ENCODE measurements at places on chromosomes 5 and 9. TPM values are rescaled to one million over a fixed set of nuclear protein-coding genes. Genes with fewer than 3 reads are reported as not detected.

Gene VLDLR
- total RNA-seq = 11.5 TPM

Gene SPINK4
- not detected for total RNA-seq

Gene NOXA1
- total RNA-seq = not detected

Gene TESK1
- 4.0 TPM for total RNA-seq

Gene ANKRD18A
- total RNA-seq = not detected

Gene SLC36A2
- total RNA-seq = not detected

Gene OR13D1
- total RNA-seq = not detected

Gene WDR38
- 0.12 TPM for total RNA-seq

GRCh38 chr5:8997542-8998070 is 548.3 kb downstream of the SEMA5A start:
- DNase-seq = no peak

- DNase-seq = no peak
Observed at GRCh38 chr5:9222054-9222976, 323.6 kb downstream of the SEMA5A start.

GRCh38 chr5:114977979-114978573 is 191.6 kb downstream of the TRIM36 start:
- no peak for DNase-seq

GRCh38 chr5:74392711-74393351 is 247.7 kb downstream of the ENC1 start:
- DNase-seq = peak; percentile 15

GRCh38 chr9:125431741-125432271 is 170.2 kb downstream of the GAPVD1 start:
- DNase-seq = no peak

GRCh38 chr5:23035555-23036090 is 182.5 kb upstream of the CDH12 start:
- no peak for DNase-seq

- DNase-seq = no peak
Observed at GRCh38 chr9:20125727-20126126, 336.9 kb upstream of the SLC24A2 start.

GRCh38 chr5:17267106-17267505 is 49.7 kb downstream of the BASP1 start:
- DNase-seq = peak; percentile 50

DNA sequence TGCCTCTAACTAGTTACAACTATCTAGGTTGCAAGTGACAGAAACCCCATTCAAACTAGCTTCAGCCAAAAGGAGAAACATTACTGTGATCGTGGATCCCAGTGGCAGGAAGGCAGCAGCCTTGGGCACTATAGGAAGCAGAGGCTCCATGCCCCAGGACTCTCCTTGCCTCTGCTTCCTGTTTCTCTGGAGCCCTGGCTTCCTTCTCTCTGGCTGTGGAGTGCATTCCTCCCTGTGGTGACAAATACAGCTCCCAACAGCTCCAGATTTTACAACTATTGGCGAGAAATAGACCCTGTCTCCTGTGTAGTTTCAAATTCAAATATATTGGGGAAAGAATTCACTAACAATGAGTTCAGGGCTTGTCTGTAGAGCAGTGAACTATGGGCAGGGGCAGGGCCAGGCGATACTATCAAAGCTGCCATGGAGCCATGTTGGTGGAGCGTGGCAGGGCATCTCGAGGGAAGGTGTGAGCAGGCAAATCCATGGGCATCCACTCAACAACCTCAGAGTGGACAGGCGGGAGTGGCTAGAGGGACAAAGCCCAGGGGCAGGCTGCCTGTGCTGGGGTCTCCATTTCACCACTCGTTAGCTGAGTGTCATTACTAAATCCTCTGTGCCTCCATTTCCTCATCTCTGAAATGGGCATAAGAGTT is 189.5 kb downstream of the ERCC6L2 start:
- no peak for DNase-seq

DNA sequence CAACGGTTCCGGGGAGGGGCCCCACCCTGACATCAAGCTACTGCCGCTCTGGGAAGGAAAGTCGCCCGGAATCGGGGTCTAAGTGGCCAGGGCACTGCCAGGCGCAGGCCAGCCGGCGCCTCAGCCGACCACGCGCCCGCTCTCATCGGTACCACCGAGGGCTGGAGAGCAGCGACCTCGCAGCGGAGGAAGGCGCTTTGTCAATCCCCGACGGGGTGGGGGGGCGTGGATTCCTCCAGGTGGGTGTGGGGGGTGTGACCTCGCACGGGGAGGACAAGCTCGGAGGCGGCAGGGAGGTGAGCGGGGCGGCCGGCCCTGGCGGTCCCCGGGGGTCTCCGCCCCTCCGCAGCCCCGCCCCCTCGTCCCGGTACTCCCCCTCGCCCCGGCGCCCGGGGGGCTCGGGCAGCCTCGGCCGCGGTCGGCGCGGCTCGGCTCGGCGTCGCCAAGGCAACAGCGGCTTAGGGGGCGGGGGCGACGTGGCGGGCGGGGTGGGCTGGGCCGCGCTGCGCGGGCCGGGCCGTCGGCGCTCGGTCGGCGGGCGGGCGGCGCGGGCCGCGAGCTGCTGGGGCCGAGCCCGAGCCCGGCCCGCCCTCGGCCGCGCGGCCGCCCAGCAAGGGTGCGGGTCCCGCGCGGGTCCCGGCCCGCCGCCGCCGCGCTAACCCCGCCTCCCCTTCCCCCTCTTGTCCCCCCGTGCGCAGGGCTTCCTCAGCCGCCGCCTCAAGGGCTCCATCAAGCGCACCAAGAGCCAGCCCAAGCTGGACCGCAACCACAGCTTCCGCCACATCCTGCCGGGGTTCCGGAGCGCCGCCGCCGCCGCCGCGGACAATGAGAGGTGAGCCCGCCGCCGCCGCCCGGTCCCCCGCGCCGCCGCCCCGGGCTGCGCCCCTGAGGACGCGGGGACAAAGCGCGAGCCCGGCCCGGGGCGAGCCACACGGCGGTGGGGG is 47.5 kb downstream of the DAB2IP start:
- DNase-seq = peak; percentile 71

GRCh38 chr5:37251665-37252064 is 2.5 kb upstream of the CPLANE1 start:
- DNase-seq = no peak

DNA sequence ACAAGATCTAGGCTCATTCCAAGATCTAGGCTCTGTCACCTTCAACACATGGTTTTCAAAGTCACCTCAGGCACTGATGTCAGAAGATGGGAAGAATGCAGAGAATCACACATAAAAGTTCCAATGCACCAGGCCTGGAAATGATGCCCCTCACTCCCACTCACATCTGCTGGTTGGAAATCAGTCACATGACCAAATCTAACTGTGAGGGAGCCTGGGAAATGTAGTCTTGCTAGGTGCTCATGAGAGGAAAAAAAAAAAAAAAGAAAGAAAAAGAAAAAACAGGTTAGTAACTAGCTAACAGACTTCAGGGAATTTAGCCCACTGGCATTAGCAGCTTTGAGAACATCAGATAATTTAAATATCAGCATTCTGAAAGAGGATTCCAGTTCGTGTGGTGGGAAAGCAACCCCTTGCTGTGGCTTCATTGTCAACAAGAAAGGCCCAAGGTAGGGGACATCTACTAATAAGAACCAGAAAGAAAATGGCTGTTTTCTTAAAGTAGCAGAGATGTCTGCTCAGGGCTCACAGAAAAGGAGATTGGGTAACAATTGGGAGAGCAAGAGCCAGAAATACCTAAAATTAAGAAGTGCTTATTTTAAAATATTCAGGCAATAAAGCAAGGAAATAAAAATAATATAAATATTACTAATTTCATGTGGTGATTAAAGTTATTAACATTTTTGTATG is 614.3 kb downstream of the ACTL7B start:
- no peak for DNase-seq

- no peak for DNase-seq
Observed at GRCh38 chr5:106755789-106756188, 914.9 kb downstream of the EFNA5 start.

GRCh38 chr9:6551136-6551535 is 94.4 kb downstream of the GLDC start:
- peak; percentile 41 for DNase-seq

DNA sequence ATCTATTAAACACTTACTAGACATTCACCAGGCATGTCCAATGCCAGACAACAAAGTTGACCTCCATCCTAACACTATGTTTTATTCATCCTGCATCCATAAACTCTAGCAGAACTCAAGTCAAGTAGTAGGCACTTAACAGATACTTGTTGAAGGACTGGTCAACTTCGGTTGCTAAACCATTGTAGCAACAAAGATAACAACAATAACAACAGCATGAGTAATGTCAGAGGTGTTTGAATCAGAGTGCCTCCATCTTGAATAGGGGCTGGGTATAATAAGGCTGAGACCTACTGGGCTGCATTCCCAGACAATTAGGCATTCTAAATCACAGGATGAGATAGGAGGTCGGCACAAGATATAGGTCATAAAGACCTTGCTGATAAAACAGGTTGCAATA is 180.5 kb upstream of the ZNF462 start:
- DNase-seq = peak; percentile 46

All from RPMI7951 (cell line).